ENCODE measurements at places on chromosomes 7 and 10. TPM values are rescaled to one million over a fixed set of nuclear protein-coding genes. Genes with fewer than 3 reads are reported as not detected.

Gene CYP2C18
- not detected for total RNA-seq

Gene SNX10
- total RNA-seq: 1.1 TPM

Gene MCU
- 20.3 TPM for total RNA-seq

Gene GPR141
- total RNA-seq: 0.33 TPM

Gene RAB19
- not detected for total RNA-seq

Gene ADCY1
- 2.8 TPM for total RNA-seq

Gene PLXDC2
- 16.6 TPM for total RNA-seq

DNA sequence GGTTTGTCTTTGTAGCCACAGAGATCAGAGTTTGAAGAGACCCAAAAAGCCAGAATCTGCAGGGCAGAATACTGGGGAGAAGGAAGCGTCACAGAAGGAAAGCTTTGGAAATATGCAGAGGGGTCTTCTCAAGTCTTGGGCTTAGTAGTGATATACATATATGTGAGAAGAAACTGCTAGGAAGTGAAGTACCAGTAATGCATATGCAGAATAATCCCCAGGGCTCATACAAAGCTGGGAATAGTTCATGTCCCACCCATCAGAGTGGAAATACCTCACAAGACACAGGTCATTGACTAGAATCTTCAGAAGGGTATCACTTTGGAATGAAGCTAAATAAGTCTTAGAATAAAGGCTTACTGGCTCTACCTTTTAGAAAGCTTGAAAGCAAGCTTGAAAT is 39.6 kb downstream of the C10orf71 start:
- DNase-seq: no peak

DNA sequence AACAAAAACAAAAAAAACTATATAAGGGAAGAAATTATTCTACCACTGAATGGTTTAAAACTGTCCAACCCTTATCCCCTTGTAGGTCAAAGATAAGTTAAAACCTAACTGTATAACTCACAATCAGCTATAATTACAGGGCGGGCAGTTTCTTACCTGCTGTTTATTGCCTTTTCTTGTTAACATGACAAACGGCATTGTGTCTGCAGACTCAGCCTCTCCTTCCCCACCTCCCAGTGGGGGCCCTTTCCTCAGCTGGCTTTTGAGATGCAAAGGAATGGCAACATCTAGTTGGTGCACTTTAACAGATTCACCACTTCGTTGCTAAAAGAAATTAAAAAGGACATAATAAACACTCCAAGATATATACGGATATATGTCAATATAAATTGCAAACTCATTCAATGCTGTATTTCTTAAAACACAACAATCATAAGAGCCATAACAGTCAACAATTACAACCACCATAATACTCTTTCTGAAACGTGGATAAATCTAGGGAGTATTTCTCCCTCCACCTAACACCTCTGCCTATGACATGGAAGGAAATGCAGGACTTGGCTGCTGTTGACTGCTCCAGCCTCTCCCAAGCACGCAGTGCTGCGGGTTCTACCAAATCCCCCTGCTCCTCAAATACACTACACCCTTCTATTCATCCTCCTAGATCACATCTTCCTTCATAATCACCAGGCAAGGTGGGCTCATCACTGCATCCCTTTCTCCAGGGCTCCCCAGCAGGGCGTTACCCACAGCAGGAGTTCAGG is 106.0 kb downstream of the UPF2 start:
- DNase-seq: no peak

DNA sequence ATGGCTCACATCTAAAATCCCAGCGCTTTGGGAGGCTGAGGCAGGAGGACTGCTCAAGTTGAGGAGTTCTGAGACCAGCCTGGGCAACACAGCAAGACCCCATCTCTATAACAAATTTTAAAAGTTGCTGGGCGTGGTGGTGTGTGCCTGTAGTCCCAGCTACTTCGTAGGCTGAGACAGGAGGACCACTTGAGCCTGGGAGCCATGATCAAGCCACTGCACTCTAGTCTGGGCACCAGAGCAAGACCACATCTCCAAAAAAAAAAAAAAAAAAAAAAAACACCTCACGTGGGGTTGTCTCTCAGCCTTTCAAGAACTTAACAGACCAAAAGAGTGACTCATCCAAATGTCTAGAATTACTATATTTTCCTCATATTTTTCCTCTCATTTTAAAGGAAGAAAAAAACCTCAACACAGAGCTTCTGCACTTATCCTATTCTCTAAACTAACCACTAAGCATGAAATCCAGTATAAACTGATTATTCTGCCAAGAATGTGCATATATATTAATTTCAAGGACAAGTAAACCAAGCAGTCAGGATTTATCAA is 46.3 kb downstream of the CUL2 start:
- no peak for DNase-seq

DNA sequence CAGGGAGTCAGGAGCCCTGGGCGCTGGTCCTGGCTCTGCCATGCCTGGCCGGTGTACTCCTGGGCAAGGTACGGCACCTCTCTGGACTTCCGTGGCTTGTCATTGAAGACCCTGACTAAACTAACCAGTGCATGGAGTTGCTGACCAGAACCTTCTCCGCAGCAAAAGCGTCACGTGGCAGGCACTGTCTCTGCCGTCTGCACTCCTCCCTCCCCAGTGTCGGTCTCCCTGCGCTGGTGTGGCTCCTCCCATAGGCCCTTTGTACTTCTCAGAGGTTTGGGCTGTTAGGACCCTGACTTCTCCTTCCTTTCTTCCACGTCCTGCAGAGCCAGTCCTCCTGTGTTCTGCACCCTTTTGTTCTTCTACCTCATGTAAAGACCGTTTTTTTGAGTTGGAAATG is 100.6 kb upstream of the CREB5 start:
- no peak for DNase-seq

DNA sequence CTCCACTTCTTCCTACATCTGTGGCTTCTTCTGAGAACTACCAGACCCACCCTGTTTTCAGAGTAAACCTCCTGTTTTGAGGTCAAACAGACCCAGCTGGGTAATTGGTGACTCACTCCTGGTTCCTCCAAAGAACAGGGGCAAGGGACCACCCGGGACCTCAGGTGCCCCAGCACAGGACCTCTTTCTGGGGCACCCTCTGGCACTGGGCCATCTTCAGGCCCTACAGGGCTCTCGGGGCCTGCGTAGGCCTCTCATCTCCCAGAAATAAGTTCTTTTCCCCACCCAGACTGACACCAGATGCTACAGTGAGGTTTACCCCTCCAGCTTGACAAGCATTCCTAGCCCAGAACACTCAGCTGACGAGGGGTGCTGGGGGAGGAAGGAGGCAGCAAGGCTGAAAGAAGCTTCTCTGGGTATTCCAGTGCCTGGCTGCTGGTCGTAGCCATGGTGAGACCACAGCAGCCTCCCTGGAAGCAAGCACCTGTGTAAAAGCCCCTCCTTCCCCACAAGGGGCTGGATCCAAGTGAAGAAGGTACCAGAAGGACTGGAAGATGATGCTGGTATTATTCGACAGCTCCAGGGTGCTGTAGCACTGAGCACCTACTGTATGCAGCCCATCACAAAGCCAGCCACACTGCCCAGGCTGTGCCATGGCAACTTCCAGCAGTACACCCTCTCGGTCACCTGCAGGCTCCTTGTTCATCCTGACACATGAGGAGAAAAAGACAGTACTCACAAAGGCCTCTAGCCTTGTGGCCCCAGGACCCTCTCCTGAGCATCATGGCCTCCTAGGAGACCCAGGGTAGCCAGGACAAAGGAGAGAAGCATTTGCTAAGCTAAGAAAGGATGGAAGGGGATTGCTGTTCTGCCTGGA is 47.4 kb downstream of the ALOX5 start:
- no peak for DNase-seq

DNA sequence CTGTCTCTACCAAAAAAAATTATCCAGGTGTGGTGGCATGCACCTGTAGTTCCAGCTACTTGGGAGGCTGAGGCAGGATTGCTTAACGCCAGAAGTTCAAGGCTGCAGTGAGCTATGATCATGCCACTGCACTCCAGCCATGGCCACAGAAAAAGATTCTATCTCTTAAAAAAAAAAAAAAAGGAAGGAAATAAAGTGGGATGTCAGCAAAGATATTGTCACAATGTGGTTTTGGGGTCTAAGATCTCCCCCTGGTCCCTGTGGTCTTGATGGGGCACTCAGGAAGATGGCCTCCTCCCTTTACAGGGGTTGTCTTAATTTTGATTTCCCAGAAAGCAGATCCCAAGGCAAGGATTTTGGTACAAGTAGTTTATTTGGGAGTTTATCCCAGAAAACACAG is 7.4 kb upstream of the KAZALD1 start:
- no peak for DNase-seq

DNA sequence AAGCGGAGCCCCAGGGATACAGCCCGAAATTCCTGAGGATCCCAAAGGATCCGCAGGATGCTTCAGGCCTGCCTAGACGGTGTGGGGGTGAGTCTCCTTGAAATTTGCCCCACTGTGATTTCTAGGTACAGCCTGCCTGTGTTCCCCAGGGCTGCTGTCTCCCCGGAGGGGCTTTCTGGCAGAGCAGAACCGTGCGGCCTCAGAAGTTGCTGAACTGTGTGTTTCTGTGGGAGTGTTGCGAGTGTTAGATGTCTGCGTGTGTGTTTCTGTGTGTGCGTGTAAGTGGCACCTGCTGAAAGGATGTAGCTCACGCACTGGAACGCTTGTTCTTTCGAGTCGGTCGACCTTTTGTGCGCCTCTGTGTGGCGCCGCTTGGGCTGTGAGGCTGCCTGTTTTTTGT is 27.8 kb upstream of the ZNF273 start:
- DNase-seq: no peak

DNA sequence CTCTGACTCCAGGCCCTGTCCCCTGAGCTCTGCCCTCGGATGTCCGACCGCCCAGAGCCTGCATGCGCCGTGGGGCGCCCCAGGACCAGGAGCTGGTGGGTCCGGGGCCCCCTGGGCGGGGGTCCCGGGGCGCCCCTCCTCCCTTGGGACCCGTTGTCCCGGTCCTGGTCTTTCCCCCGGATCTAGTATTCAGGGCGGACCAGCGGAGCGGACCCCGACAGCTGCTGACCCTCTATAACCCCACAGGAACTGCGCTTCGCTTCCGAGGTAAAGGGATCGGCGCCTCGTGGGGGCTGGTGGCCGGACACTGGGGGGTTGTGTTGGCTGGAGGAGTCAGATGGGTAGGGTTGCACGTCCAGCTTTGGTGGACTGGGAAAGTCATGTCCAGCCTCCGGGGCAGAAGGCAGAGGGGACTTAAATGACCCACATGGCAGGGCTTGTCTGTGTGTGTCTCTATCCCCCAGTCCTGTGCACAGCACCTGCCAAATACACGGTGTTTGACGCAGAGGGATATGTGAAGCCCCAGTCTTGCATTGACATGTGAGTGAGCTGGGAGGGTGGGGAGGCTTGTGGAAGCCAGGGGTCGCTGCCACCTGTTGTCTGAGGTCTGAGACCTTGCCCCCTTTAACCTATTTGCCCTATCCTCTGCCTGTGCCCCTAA is 520 bp downstream of the MOSPD3 start:
- no peak for DNase-seq

DNA sequence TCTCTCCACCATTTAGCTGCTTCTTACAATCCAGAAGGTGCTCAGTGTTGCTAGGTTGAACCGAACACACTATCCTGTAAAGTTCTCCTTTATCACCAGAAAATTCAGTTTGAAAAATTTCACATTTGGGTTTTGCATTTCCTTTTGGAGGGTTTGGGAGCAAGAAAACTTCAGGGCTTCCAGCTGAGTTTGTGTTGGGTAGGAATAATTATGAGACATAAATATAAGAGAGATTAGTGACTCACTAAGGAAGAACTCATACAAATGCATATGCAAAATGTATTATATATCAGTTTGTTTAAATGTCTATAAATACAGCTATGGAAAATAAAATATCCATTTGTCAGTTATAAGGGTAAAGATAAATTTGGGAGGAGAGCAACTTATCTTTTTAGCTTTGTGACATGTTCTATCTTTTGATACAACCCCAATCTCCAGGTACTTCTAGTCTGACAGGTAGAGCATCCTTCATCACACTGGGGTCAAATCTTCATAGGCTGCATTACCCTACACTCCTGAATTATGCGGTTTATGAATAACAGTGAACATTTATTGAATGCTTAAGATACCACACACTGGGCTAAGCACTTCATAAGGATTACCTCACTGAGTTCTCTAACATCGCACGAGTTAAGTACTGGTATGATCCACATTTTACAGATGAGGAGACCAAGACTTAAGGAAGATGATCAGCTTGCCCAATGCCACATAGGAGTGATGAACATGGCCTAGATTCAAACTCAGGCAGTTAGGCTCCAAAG is 304.4 kb downstream of the SORCS1 start:
- DNase-seq: no peak

DNA sequence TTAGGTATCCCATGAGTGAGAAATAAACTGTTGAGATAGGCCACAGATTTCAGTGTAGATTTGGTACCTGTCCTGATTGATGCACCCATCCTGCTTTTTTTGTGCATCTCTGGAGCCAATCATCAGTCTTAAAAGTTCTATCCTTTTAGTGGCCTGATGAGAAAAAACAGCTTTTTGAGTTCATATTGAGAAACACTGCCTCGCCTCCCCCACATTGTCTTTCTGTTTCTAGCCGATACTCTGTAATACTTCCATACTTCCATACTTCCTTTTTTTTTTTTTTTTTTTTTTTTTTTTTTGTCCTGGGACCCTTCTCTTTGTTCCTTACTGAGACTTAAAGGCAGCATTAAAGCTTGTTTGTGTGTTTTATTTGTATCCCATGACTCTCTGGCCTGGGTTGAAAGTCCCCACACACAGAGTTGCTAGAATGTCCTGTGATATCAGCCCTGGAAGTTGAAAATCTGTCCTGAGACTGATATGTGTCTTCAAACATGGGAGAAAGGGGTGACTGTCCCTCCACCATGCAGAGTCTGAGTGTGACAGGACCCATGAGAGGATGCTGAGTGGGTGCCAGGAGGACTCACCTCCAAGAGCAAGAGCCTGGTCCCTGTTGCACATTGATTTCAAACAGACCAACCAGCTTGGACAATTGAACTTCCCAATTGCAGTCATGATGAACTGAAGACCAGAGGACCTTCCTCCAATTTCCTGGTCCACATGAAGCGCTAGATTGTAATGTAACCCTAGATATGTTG is 5.7 kb downstream of the ZNF22 start:
- DNase-seq: no peak

DNA sequence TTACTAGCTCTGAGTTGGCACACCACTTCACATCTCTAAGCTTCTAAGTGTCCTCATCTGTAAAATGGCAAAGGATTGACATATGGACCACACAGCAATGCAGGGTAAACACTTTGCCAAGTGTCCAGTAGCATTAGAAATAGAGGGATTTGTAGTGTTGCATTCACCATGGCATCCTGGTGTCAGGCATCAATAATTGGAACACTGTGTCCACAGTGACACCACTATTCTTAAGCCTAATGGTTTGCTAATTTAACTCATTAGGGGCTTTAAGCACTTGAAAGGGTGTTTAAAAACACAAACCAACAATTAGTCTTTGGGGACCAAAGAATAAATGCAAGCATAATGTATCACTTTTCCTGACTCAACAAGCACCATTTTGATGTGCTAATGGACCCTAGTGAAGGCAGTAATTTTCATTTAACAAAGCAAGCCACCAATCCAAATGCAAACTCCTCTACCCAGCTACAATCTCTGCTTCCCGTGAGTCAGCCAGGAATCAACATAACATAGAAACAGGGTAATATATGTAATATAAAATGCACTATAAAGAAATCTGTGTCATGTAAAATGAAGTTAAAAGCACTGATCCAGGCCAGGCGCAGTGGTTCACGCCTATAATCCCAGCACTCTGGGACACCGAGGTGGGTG is 75.9 kb downstream of the FAM204A start:
- DNase-seq: no peak
